Left hindlimb (tissue), 1 donor: ENCODE measurements at places on chromosomes 2 and 18.

DNA sequence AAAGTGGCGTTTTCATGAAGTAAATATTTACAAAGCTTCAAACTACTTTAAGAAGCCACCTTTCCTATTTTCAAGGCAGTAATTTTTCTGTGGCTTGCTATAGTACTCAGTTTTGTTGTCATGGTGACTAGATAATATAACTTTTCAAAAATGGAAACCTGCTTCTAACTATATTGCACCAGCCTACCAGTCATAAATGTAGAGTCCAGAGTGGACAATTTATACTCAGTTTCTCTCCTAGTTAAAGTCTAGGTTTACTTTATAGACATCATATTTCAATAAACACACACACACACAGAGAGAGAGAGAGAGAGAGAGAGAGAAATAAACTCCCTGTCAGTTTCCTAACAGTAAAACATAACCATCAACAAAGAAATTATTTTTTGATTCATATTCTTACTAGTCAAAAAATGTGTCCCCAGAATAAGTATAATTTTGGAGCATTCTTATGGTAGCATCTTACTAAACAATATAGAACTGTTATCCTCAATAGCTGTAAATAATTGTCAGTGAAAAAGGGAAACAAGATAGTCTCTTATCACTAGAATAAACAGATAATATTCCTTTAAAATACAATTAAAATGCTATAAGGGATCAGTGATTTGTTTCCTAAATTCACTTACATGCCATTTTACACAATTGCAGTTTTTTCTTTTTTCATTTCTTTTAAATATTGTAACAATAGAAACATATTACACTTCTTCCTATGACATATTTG, 163.5 kb upstream of the BOD1L2 start:
- no peak for DNase-seq

DNA sequence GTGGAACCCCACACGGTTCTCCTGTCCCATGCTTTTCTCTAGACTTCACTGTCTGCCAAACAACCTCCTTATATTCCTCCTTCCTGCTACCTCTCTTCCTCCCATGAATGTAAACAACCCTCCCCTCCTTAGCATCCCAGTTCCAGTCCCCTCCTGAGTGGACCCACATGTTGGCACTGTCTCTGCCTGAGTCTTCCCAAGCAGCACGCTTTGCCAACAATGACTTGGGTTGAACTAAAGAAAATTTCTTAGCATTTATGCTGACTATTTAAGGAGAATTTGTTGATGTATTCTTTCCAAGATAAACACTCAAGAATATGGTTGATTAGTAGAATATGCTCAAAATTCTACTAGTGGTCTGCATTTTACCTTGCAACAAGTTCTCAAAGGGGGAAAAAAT, 338.0 kb downstream of the TNS1 start:
- DNase-seq, result no peak

DNA sequence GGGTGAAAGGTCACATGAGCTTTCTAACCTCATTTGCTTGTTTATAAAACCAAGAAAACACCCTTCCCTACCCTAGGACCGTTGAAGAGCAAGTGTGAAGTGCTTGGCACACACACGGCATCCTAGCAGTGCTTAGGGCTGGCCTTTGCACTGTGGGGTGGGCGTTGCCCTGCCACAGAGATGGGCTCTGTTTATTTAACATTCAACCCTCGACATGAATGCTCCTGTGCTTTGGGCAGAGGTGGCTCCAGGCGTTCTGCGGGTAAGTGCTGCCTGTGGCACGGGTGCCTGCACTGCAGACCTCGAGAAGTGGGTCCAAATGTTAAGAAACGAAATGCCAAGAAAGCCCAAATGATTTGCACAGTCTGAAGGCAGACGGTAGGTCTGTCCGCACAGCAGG, 170.1 kb downstream of the FHOD3 start:
- no peak for DNase-seq

- DNase-seq, result no peak
Measured at GRCh38 chr2:149994057-149994728, 406.6 kb upstream of the MMADHC start.

DNA sequence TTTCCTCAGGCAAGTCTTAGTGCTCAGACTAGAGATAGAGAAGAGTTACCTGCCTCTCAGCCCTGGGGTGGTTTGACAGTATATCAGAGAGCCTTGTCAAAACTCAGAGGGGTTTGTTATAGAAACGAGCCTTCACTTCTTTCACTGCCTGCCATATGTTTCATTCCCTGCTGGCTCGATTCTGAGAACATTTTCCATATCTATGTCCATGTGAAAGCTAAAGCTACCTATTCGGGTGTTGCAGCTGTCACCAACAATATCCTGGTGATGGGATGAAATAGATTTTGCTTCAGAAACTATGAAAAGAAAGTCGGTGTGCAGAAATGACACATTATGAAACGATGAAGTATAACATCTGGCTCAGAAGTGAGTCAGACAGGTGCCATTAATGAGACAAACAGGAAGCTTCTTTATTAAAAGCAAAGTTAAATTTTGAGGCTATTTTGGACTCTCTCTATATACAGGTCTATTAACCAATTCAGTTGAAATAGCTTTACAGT, 56.1 kb upstream of the TANK start:
- no peak for DNase-seq

DNA sequence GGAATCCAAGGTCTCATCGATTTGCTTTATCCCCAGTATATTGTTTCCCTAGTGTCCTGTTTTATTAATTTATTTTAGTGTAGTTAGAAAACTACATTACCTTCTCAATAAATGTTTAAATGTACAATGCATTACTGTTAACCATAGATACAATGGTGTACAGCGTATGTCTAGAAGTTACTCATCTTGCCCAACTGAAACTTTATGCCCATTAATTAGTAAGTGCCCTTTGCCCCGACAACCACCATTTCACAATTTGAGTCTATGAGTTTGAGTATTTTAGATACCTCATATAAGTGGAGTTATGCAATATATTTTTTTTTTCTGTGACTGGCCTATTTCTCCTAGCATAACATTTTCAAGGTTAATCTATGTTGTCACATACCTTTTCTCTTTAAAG, 1343.0 kb upstream of the SLC39A10 start:
- DNase-seq, result no peak

DNA sequence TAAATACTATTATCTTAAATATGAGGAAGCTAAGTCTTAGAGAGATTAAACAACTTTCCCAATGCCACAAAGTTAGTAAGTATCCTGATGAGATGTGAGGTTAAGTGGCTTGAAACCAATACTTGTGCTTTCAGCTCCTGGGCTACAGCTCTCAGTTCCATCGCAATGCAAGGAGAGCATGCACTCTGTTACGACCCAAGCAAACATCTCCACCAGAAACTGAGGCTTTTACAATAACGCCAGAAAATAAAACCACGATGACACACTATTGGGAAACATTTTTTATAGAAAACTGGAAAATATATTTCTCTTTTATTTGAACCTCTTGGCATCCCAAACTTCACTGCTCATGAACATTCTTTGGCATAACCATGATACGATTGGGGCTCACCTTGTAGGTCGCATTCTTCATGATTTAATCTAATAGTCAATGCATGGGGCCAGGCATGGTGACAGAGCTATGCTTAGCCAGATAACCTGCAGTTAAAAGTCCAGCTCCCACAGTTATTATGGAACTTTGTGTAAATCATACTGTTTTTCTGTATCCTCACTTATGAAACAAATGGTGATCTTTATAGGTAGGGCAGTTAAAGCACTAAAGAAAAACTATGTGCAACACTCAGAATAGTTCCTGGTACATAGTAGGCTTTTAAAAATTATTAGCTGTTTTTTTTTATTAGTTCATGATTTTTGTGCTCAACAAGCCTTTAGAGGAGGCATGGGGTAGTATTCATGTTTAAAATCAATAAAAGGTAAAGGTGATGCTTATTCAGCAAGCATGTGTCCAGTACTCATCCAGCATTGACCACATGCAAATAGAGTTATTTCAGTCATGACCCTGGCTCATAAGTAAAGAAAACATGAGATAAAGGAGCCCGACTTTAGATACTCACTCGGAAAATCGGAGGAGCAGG, 238.3 kb upstream of the TRIB2 start:
- no peak for DNase-seq

DNA sequence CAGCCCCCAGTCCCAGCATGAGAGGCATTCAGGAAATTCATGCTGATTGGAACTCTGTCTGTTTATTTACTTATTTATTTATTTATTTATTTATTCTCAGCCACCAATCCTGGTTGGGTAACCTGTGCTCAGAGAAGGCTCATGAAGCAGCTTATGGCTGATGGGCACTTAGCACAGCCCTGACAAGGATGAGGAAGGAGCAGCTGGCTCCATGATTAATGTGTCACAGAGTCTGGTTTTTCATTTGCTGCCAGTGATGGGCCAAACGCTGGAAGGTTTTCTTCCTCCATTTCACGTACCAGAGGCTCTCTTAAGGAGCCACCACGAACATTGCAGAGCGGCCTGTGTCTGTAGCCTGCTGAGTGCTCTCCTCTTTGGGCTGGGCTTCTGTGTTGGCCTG, 28.3 kb upstream of the KCNS3 start:
- DNase-seq, result no peak

DNA sequence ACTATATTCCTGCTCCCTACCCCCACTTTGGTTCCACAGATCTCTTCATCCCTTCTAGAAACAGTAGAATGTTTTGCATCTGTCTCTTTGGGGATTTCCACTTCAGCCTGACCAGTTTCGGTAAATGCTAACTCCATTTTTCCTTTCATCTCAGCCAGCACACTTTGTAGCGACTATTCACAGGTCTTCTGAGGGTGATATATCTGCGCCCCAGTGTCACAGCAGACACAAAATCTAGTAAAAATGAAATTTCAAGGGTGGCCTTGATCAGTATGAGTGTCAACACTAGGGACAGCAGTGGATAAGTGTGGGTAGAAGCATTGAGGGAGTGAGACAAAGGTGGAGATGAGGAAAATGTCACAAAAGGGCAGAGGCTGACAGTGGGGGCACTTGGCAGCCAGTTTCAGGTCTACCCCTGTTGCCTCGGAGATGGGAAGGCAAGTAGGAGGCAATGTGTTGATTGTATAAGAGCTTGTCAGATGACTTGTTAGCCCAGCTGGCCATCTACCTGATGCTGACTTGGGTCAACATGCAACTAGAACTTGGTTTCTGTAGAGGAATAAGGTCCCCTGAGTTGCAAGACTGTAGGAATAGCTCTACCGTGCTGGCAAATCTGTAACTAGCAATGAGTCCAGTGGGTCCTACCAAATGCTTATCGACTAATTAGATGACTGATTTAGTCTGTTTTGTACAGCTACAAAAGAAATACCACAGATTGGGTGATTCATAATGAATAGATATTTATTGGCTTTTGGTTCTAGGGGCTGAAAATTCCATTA, 60.7 kb downstream of the CXCR4 start:
- DNase-seq, result no peak

- no peak for DNase-seq
Measured at GRCh38 chr2:217193431-217194340, 333.8 kb upstream of the TNP1 start.

- no peak for DNase-seq
Measured at GRCh38 chr2:157559061-157559460, 69.6 kb downstream of the ACVR1C start.

GRCh38 chr2:226673314-226673723, 126.3 kb downstream of the IRS1 start:
- DNase-seq, result no peak

GRCh38 chr2:69253112-69253511, 133.9 kb downstream of the GFPT1 start:
- no peak for DNase-seq

DNA sequence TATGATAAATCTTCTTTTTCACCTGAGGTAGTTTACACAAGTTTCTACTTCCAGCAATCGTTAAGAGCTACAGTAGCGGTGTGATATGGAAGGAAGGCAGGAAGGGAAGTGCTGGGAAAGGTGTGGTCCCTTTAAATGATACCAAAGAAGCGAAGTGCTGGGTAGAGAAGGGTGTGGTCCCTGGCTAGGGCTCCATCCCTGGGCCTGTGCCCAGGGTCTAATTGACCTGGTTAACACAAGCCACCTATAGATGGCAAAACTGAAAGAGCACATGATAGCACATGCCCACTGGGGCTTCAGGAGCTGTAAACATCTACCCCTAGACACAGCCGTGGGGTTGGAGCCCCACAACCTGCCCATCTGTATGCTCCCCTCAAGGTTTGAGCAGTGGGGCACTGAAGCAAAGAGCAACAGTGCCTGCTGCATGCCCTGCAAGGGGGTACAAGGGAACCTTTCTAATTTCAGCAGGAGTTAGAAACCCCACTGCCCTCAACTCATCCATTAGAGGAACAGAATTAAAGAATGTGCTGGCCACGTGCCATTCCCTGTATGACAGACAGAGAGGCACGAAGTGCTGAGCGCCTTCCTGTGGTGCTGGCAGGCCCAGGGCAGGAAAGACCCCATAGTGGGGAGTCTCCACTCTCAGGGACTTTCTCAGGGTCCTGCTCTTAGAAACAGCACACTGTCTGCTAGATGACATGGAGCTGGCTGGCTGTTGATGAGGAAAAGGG, 153.1 kb upstream of the LMAN1 start:
- no peak for DNase-seq

GRCh38 chr2:112542984-112543661, 858 bp downstream of the POLR1B start:
- DNase-seq, result no peak

GRCh38 chr2:203650860-203651613, 55.4 kb upstream of the CD28 start:
- no peak for DNase-seq

DNA sequence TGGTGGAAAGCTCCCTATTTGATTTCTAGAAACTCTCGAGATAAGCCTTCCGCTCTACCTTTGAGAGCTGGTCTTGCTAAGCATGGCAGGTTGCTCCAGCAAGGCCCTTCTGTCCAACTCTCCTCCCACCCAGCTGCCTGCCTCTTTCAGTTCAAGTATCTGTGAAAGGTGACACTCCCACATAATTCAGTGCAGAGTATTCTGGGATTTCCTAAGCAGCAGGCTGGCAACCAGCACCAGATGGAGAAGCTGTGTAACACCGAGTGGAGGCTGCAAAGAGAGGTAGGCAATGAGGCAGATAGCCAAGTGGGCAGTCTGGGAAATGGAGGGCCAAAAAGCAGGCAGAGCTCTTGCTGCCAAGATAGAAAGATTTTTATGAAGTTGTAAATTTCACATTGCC, 88.4 kb upstream of the CAVIN2 start:
- DNase-seq, result no peak

- DNase-seq, result no peak
Measured at GRCh38 chr2:99754210-99754609, 264.4 kb upstream of the REV1 start.

DNA sequence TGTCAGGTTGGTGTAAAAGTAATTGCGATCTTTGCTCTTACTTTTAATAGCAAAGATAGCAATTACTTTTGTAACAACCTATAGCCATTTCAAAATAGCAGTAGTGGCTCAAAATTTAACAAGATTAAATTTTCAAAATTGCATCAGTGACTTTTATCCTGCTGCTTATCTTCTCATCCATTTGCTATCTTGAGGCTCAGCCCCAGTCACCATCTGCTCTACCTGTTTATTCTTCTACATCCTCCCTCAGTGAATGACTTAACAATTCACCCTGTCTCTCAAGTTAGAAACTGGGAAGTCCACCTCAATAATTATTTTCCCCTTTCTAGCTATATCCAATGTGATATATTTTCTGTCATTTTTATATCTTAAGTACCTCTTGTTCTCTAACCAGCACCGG, 148.6 kb upstream of the ZNF804A start:
- DNase-seq, result no peak
